Ascending aorta (tissue), 2 donors: ENCODE measurements at places on chromosomes 7 and 10. TPM values are rescaled to one million over a fixed set of nuclear protein-coding genes. Genes with fewer than 3 reads are reported as not detected.

GRCh38 chr7:143176128-143176527 lies 7.1 kb upstream of the TAS2R39 start:
- H3K36me3 ChIP-seq, result no peaks in the 10 kb centered on the region
- H3K4me3 ChIP-seq, result no peak overlapping the region
- no peaks in the 10 kb centered on the region for H3K4me1 ChIP-seq
- H3K27ac ChIP-seq, result no peak overlapping the region

OR13A1 gene
- not detected for total RNA-seq

DNA sequence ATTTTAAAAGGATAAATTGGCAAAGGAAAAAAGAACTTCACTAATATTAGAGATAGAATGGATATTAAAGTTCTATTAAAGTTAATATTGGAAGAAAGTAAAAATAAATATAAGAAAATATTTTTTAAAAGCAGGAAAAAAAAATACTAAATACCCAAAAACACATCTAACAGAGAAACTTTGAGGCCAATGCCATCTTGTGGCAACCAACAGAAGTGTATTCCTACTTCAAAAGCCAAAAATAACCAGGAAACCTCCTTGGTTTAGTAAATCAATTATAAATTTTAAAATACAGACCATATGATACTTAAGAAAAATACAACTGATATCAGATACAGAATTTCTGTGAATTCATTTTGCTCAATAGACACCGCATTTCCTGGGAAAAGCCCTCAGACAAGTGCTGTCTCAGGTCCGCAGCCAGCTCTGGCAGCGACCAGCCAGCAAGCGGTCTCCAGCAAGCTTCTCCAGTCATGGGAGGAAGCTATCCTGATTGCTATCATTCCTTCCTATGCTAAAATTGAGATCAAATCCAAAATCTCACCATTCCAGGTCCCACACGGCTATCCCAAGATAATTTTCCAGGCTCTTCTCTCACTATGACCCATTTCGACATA lies 65.3 kb downstream of the LMBR1 start:
- peaks cover 16% of the 10 kb centered on the region for H3K36me3 ChIP-seq
- H3K27ac ChIP-seq, result no peak overlapping the region
- H3K27me3 ChIP-seq, result no peaks in the 10 kb centered on the region
- no peak overlapping the region for H3K4me3 ChIP-seq
- DNase-seq, result no peak
- no peaks in the 10 kb centered on the region for H3K4me1 ChIP-seq

DNA sequence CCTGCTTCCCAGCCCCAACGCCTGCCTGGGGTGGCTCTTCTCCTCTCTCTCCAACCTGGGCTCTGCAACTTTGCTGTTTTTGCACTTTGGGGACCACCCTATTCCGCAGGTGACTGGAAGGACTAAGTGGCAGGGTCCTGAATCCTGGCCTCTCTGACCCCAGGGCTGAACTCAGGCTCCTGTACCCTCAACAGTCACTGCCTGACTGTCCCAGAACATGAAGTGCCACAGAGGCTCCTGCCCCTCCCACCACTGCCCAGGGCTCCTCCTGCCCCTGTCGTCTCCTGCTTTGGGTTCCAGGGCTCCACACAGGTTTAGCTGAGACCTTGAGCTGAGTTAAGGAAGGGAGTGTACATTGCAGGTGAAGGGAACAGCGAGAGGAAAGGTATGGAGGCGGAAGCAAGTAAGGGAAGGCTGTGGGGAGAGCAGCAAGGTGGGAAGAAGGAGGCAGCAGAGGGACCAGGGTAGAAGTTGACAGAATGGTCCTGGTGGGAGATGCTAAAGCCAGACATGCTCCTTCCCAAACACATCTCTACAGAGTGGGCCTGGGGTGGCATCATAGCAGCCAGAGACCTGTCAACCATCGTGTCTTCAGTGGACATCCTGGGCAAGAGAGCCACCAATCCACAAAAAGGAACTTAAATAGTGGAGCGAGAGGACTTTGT lies 5.7 kb upstream of the GRID1 start:
- no peaks in the 10 kb centered on the region for H3K36me3 ChIP-seq
- no peak overlapping the region for H3K4me3 ChIP-seq
- peak; percentile 31 for DNase-seq
- H3K4me1 ChIP-seq, result peaks cover 7% of the 10 kb centered on the region
- H3K27me3 ChIP-seq, result peaks cover 1% of the 10 kb centered on the region
- no peak overlapping the region for H3K27ac ChIP-seq

PNLIPRP1 gene
- not detected for total RNA-seq

- H3K36me3 ChIP-seq, result peaks cover 8% of the 10 kb centered on the region
- no peaks in the 10 kb centered on the region for H3K27me3 ChIP-seq
- no peak for DNase-seq
- peak overlapping the region; percentile 87 for H3K4me3 ChIP-seq
- no peaks in the 10 kb centered on the region for H3K4me1 ChIP-seq
- H3K27ac ChIP-seq, result peak overlapping the region; percentile 82
Measured at GRCh38 chr10:112184379-112184778, 814 bp upstream of the GPAM start.

- no peaks in the 10 kb centered on the region for H3K4me1 ChIP-seq
- no peak overlapping the region for H3K27ac ChIP-seq
- no peaks in the 10 kb centered on the region for H3K27me3 ChIP-seq
- no peak for DNase-seq
- no peaks in the 10 kb centered on the region for H3K36me3 ChIP-seq
Measured at GRCh38 chr10:64873088-64873487, 1351.9 kb downstream of the REEP3 start.

- no peaks in the 10 kb centered on the region for H3K36me3 ChIP-seq
- no peaks in the 10 kb centered on the region for H3K27me3 ChIP-seq
- no peak overlapping the region for H3K27ac ChIP-seq
- no peaks in the 10 kb centered on the region for H3K4me1 ChIP-seq
Measured at GRCh38 chr10:99172128-99172738, 63.4 kb downstream of the HPSE2 start.

DNA sequence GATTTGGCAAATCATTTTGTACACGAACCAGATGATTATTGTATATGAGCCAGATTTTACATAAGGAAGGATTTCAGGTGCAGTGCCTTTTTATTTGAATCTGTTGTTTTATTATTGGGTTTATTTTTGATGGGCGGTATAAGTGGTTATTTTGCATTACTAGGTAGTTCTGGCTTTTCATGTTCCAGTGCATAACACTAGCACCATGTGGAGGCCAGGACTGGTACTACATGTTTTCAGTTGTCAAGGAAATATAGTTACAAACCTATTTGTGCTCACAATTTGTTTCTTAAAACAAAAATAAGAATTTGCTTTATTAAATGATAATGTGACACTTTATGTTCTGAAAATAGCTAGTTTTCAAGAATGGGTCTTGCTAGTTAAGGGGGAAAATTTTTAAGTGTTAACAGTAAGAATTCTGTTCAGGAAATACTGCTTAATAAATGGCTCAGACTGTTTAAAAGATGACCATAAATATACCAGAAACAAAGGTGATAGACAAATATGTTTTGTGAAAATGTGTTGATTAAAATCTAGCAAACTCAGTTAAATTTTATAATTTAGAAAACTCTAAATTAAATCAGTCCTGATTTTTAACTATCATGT lies 7.1 kb upstream of the SEMA3E start:
- no peaks in the 10 kb centered on the region for H3K27me3 ChIP-seq
- no peak overlapping the region for H3K27ac ChIP-seq
- no peak for DNase-seq
- no peaks in the 10 kb centered on the region for H3K4me1 ChIP-seq
- no peaks in the 10 kb centered on the region for H3K36me3 ChIP-seq

DNA sequence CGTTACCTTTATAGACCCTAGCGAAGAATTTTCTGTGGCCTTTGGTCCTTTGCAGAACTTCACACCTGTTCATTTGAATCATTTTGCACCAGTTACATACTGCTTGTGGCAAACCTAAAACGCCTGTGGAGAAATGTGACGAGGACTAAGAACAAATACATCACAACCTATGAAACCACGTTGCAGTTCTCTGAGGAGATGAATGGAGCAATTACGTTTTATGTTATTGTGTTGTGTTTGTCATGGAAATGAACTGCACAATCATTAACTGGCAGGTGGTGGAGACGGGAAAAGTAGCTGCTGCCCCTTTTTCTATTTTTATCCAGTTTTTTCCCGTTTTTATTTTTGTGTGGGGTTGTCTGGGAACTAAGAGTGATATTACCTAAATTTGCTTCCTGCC lies 505.5 kb downstream of the SDK1 start:
- no peak for DNase-seq
- no peaks in the 10 kb centered on the region for H3K27me3 ChIP-seq
- no peak overlapping the region for H3K27ac ChIP-seq
- no peaks in the 10 kb centered on the region for H3K4me1 ChIP-seq

PDE1C gene
- total RNA-seq, result 1.4 TPM

RGR gene
- total RNA-seq, result not detected

DNA sequence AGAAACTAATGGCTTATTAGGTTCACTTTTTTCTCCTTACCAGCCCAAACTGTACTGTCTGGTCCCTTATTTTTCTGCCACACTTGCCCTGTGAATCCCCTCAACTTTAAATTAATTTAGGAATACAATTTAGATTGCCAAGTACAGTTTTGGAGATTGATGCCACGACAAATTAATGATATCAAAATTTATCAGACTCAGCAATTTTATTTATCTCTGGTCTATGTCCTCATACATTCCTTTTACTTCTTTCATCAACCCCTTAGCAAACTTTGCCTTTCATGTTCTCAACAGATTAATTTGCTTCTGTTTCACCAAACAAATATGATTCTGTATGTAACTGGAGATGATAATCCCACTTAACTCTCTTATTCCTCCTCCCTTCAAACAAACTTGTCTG lies 38.2 kb downstream of the SHOC2 start:
- H3K4me3 ChIP-seq, result no peak overlapping the region
- no peak for DNase-seq
- no peak overlapping the region for H3K27ac ChIP-seq
- no peaks in the 10 kb centered on the region for H3K4me1 ChIP-seq
- no peaks in the 10 kb centered on the region for H3K27me3 ChIP-seq
- H3K36me3 ChIP-seq, result no peaks in the 10 kb centered on the region

DNA sequence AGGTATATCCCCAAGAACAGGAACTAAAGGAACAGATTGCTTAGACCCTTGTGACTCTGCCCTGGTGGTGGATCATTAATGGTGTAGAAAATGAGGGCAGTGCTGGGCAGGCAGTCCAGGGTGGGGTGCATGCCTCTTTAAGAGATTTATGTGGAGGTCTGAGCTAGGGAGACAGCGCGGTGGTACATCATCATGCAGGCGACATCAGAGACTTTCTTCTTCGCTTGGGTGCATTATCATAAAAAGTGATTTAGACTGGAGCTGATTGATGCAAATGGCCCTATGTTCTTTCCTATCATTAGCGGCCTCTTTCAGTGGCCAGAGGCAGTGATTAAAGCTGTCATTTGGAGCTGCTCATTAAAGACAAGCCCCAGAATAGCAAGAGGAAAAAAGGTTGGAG lies 519.1 kb upstream of the GALNT17 start:
- DNase-seq, result no peak
- no peak overlapping the region for H3K4me3 ChIP-seq
- H3K36me3 ChIP-seq, result no peaks in the 10 kb centered on the region
- H3K27me3 ChIP-seq, result no peaks in the 10 kb centered on the region

TAS2R4 gene
- not detected for total RNA-seq

- H3K4me1 ChIP-seq, result no peaks in the 10 kb centered on the region
- DNase-seq, result no peak
- no peak overlapping the region for H3K27ac ChIP-seq
- no peak overlapping the region for H3K4me3 ChIP-seq
- no peaks in the 10 kb centered on the region for H3K27me3 ChIP-seq
Measured at GRCh38 chr10:110459600-110459999, 38.1 kb upstream of the DUSP5 start.

GRCh38 chr10:93180482-93180931 lies 106.8 kb downstream of the CYP26A1 start:
- no peaks in the 10 kb centered on the region for H3K36me3 ChIP-seq
- H3K27ac ChIP-seq, result peak overlapping the region; percentile 80
- no peaks in the 10 kb centered on the region for H3K4me1 ChIP-seq
- no peaks in the 10 kb centered on the region for H3K27me3 ChIP-seq
- no peak overlapping the region for H3K4me3 ChIP-seq

BLVRA gene
- total RNA-seq, result 36.1 TPM

DNA sequence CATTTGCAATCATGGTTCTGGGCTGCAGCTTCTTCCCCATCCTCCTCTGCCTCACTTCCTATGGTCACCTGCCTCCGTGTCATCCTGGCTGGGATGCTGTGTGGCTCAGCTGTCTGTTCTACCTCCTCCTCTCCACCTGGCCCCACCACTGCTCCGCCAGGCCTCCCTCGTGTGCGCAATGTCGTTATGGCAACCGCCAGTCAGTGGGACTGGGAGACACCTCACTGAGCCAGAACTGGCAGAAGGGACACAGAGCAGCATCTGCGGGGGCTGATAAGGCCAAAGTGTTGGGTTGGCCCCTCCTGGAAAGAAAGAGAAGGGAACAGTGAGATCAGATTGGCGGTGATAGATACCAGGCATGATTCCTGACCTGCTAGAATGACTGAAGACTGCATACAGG lies 527.5 kb downstream of the INHBA start:
- no peak overlapping the region for H3K4me3 ChIP-seq
- no peak overlapping the region for H3K27ac ChIP-seq
- no peaks in the 10 kb centered on the region for H3K4me1 ChIP-seq
- H3K27me3 ChIP-seq, result no peaks in the 10 kb centered on the region
- no peaks in the 10 kb centered on the region for H3K36me3 ChIP-seq

MSMB gene
- total RNA-seq, result not detected

ARHGEF5 gene
- total RNA-seq, result 3.5 TPM

ECHDC3 gene
- total RNA-seq, result 12.2 TPM

C10orf67 gene
- total RNA-seq, result not detected

TNKS2 gene
- total RNA-seq, result 26.4 TPM

FFAR4 gene
- total RNA-seq, result not detected

DNA sequence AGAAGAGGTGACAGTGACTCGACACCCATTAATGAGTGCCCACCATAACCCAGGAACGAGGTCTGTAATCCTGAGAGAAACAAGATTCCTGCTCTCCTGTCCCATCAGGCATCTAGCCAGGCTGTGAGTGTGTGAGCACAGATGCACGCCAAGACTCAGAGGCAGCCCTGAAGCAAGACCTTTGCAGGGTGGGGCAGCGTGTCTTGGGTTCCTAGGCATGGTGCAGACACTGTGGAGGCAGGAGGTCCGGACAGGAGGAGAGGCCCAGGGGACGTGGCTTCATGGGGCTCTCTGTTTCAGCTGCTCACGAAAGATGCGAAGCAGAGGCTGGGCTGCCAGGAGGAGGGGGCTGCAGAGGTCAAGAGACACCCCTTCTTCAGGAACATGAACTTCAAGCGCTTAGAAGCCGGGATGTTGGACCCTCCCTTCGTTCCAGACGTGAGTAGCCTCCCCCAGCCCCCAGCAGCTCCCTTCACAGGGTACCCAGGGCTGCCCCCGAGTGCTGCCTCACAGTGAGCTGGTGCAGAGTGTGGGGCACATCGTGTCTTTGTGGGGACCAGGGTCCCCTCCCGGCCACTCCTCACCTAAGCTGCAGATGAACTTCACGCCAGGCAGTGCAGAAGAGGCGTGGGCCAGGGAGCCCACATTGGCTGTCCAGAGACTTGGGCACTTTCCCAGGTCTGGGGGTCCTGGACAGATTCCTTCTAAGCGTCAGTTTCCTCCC lies 94.5 kb downstream of the RGS10 start:
- DNase-seq, result no peak
- peaks cover 67% of the 10 kb centered on the region for H3K36me3 ChIP-seq
- peak overlapping the region; percentile 77 for H3K27ac ChIP-seq
- no peak overlapping the region for H3K4me3 ChIP-seq
- peaks cover 11% of the 10 kb centered on the region for H3K4me1 ChIP-seq
- no peaks in the 10 kb centered on the region for H3K27me3 ChIP-seq

GRCh38 chr10:79070606-79071395 lies 2.0 kb downstream of the ZMIZ1 start:
- peak overlapping the region; percentile 99 for H3K27ac ChIP-seq
- DNase-seq, result peak; percentile 97
- H3K4me3 ChIP-seq, result peak overlapping the region; percentile 98
